A549 treated with CpdA at 1 μM for 4 hours (cell line): ENCODE measurements at places on chromosomes 3 and 15. TPM values are rescaled to one million over a fixed set of nuclear protein-coding genes. Genes with fewer than 3 reads are reported as not detected.

The MUC4 gene
- total RNA-seq, result not detected in 5 replicates

The LRRIQ4 gene
- total RNA-seq, result not detected in 5 replicates

The CPN2 gene
- total RNA-seq, result not detected in 5 replicates

The FOXB1 gene
- total RNA-seq, result not detected in 5 replicates

The PLXNB1 gene
- total RNA-seq, result 13.7 to 17.6 TPM (median 14.1 TPM) in 5 replicates

The OXSM gene
- 18.0 to 20.7 TPM (median 18.8 TPM) in 5 replicates for total RNA-seq

The CHRM5 gene
- 0.01 to 0.02 TPM in 2 of 5 replicates, not detected in the others for total RNA-seq

The CRTAP gene
- total RNA-seq, result 260 to 303 TPM (median 297 TPM) in 5 replicates

The WDR93 gene
- 0.06 to 0.28 TPM (median 0.21 TPM) in 4 of 5 replicates, not detected in the other for total RNA-seq

The CLDN16 gene
- 0.02 to 0.15 TPM (median 0.06 TPM) in 3 of 5 replicates, not detected in the others for total RNA-seq

The KY gene
- total RNA-seq, result 0.06 to 0.15 TPM (median 0.08 TPM) in 5 replicates

The PROS1 gene
- total RNA-seq, result 7.6 to 11.8 TPM (median 9.3 TPM) in 5 replicates

The MEGF11 gene
- total RNA-seq, result 0.34 to 0.98 TPM (median 0.67 TPM) in 5 replicates

The VIPR1 gene
- total RNA-seq, result 0.54 to 0.73 TPM (median 0.58 TPM) in 5 replicates

The SLC24A1 gene
- total RNA-seq, result 2.2 to 5.1 TPM (median 4.0 TPM) in 5 replicates

The GP9 gene
- not detected in 5 replicates for total RNA-seq

The FRMD5 gene
- 3.4 to 4.8 TPM (median 3.7 TPM) in 5 replicates for total RNA-seq

The SFMBT1 gene
- 7.2 to 9.3 TPM (median 7.8 TPM) in 5 replicates for total RNA-seq

The CYP1A2 gene
- total RNA-seq, result not detected in 5 replicates

The IL17RD gene
- total RNA-seq, result 0.47 to 1.4 TPM (median 1.2 TPM) in 5 replicates

The NRG4 gene
- total RNA-seq, result 0.73 to 2.2 TPM (median 1.4 TPM) in 5 replicates

The SEC22A gene
- 18.2 to 22.9 TPM (median 20.6 TPM) in 5 replicates for total RNA-seq

The TM6SF1 gene
- total RNA-seq, result 0.05 to 0.10 TPM in 2 of 5 replicates, not detected in the others

The ETFA gene
- 233 to 281 TPM (median 267 TPM) in 5 replicates for total RNA-seq

The ETV5 gene
- 27.3 to 36.3 TPM (median 30.7 TPM) in 5 replicates for total RNA-seq

The CILP gene
- 0.03 to 0.06 TPM (median 0.04 TPM) in 4 of 5 replicates, not detected in the other for total RNA-seq

The CTXN2 gene
- 0.03 to 0.05 TPM (median 0.04 TPM) in 3 of 5 replicates, not detected in the others for total RNA-seq

The CHL1 gene
- not detected in 5 replicates for total RNA-seq

The PCLAF gene
- total RNA-seq, result 155 to 299 TPM (median 157 TPM) in 5 replicates

The DAZL gene
- not detected in 5 replicates for total RNA-seq

The ITIH4 gene
- total RNA-seq, result 0.45 to 1.4 TPM (median 0.69 TPM) in 5 replicates

The ABI3BP gene
- 0.75 to 2.8 TPM (median 0.99 TPM) in 5 replicates for total RNA-seq

The P3H2 gene
- total RNA-seq, result 33.7 to 53.0 TPM (median 44.6 TPM) in 5 replicates

The SRGAP3 gene
- total RNA-seq, result 0.62 to 0.89 TPM (median 0.71 TPM) in 5 replicates

The WDR53 gene
- 8.8 to 11.4 TPM (median 10.4 TPM) in 5 replicates for total RNA-seq
